ENCODE measurements at places on chromosomes 1 and 21.

DNA sequence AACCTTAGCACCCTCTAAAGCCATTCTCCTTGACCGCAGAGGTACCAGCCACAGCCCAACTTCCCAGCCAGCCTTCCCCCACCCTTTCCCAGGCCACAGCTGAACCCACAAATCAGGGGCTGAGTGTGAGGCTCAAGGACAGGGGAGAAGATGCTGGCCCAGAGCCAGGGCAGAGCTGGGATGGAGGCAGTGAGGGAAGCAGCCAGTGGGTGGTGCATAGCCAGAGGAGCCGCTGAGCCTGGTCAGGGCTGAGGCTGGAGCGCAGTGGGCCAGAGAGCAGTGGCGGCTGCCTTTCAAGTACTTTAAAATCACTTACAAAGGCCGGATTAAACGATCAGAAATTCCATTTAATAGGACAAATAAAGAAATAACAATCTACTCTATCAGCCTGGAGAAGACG is 36.3 kb downstream of the DMAP1 start:
- no peak overlapping the region for H3K4me3 ChIP-seq
- no peak overlapping the region for H3K27ac ChIP-seq
- H3K36me3 ChIP-seq = peaks cover 23% of the 10 kb centered on the region
- H3K27me3 ChIP-seq = no peaks in the 10 kb centered on the region
- no peak for DNase-seq
- H3K4me1 ChIP-seq = peaks cover 3% of the 10 kb centered on the region

- peaks cover 18% of the 10 kb centered on the region for H3K36me3 ChIP-seq
- no peak for DNase-seq
- H3K4me1 ChIP-seq = peaks cover 2% of the 10 kb centered on the region
- H3K27me3 ChIP-seq = no peaks in the 10 kb centered on the region
Measured at GRCh38 chr1:116954440-116954839, 44.7 kb downstream of the PTGFRN start.

GRCh38 chr1:109432336-109432735 is 6.1 kb upstream of the PSMA5 start:
- peaks cover 4% of the 10 kb centered on the region for H3K27me3 ChIP-seq
- H3K27ac ChIP-seq = no peak overlapping the region
- no peaks in the 10 kb centered on the region for H3K4me1 ChIP-seq
- H3K36me3 ChIP-seq = no peaks in the 10 kb centered on the region

GRCh38 chr1:20234788-20235535 is 48.6 kb upstream of the PLA2G2C start:
- DNase-seq = no peak
- H3K27ac ChIP-seq = no peak overlapping the region
- H3K4me3 ChIP-seq = no peak overlapping the region
- no peaks in the 10 kb centered on the region for H3K4me1 ChIP-seq

GRCh38 chr1:239242404-239242803 is 144.0 kb upstream of the CHRM3 start:
- DNase-seq = no peak
- no peak overlapping the region for H3K4me3 ChIP-seq
- H3K4me1 ChIP-seq = no peaks in the 10 kb centered on the region
- H3K27ac ChIP-seq = no peak overlapping the region
- H3K36me3 ChIP-seq = no peaks in the 10 kb centered on the region
- H3K27me3 ChIP-seq = no peaks in the 10 kb centered on the region

- DNase-seq = no peak
- no peak overlapping the region for H3K27ac ChIP-seq
- H3K4me3 ChIP-seq = no peak overlapping the region
- no peaks in the 10 kb centered on the region for H3K36me3 ChIP-seq
Measured at GRCh38 chr1:245207056-245207638, 52.4 kb downstream of the KIF26B start.

GRCh38 chr1:38558055-38558454 is 301.5 kb downstream of the RRAGC start:
- no peak overlapping the region for H3K27ac ChIP-seq
- DNase-seq = no peak
- H3K4me3 ChIP-seq = no peak overlapping the region
- no peaks in the 10 kb centered on the region for H3K36me3 ChIP-seq

DNA sequence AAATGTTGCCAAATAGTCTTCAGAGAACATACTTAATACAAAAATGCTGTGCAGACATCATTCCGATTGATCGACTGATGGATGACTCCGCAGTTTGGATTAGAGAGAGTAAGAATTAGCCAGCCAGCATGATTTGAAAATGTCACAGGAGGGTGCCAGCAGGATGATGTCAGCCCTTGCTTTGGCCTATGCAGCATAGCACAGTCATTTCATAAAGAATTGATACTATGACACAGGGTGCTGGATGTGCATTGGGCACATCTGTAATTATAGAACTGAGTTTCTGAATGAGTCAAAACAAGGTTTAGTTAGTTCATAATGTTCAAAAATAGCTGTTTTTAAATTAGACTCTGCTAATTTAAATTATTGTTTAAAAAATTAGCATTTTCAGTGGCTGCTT is 21.6 kb upstream of the TRAF5 start:
- H3K36me3 ChIP-seq = peaks cover 2% of the 10 kb centered on the region
- no peak for DNase-seq
- H3K4me3 ChIP-seq = no peak overlapping the region
- no peak overlapping the region for H3K27ac ChIP-seq

DNA sequence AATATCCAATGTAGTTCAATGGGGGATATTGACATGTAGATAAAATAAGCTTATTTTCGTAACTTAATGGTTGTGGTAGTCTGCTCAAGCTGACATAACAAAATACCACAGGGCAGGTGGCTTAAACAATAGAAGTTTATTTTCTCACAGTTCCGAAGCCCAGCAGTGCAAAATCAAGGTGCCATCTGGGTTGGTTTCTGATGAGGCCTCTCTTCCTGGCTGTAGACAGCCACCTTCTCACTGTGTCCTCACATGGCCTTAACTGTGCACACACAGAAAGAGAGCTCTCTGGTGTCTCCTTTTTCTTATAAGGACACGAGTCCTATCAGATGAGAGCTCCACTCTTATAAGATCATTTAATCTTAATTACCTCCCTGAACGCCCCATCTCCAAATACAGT is 64.8 kb upstream of the IPO9 start:
- peak overlapping the region; percentile 8 for H3K4me3 ChIP-seq
- peaks cover 11% of the 10 kb centered on the region for H3K4me1 ChIP-seq
- H3K27ac ChIP-seq = no peak overlapping the region
- DNase-seq = no peak
- no peaks in the 10 kb centered on the region for H3K27me3 ChIP-seq
- no peaks in the 10 kb centered on the region for H3K36me3 ChIP-seq

GRCh38 chr21:33975548-33976081 is 60.0 kb upstream of the ATP5PO start:
- H3K36me3 ChIP-seq = no peaks in the 10 kb centered on the region
- peak overlapping the region; percentile 96 for H3K27ac ChIP-seq
- H3K4me3 ChIP-seq = no peak overlapping the region

- no peak overlapping the region for H3K4me3 ChIP-seq
- no peaks in the 10 kb centered on the region for H3K36me3 ChIP-seq
- no peaks in the 10 kb centered on the region for H3K4me1 ChIP-seq
- no peaks in the 10 kb centered on the region for H3K27me3 ChIP-seq
- no peak overlapping the region for H3K27ac ChIP-seq
Measured at GRCh38 chr1:46802901-46803574, 4.2 kb downstream of the CYP4B1 start.

GRCh38 chr1:193094112-193094511 is 11.1 kb downstream of the GLRX2 start:
- no peaks in the 10 kb centered on the region for H3K27me3 ChIP-seq
- no peak overlapping the region for H3K4me3 ChIP-seq
- DNase-seq = no peak
- peaks cover 91% of the 10 kb centered on the region for H3K36me3 ChIP-seq

DNA sequence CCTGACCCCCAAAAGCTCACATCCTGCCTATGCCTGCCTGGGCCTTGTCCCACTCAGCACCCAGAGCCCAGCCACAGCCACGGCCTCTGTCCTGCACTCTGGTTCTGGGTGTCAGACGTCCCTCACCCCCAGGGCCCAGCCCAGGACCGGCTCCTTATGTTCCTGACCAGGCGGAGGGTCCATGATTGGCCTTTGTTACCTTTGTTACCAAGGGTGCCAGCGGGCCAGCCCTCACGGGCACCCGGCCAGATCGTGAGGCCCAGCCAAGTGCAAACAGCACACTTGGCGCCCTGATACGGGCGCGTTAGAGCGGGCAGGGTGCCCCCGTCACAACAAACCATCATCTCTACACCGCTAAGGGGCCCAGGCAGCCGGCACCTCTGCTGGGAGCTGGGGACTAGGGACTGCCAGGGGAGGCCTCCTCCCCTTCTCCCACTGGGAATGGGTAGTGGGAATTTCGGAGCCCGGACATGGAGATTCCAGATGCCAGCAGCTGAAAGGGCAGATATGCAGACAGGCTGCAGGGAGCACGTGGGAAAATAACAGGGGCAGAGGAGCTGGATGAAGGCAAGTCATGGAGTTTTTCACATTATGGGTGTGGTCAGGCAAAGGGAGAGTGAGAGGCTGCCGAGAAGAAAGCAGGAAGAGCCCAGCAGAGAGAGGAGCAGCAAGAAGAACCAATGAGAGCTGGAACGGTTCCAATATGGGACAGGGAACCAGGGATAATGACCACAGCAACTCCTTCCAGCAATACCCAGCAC is 22.1 kb downstream of the HSPG2 start:
- no peak overlapping the region for H3K27ac ChIP-seq
- H3K4me1 ChIP-seq = peaks cover 56% of the 10 kb centered on the region
- no peak overlapping the region for H3K4me3 ChIP-seq
- H3K36me3 ChIP-seq = peaks cover 33% of the 10 kb centered on the region
- H3K27me3 ChIP-seq = no peaks in the 10 kb centered on the region

- no peak overlapping the region for H3K27ac ChIP-seq
- H3K27me3 ChIP-seq = no peaks in the 10 kb centered on the region
- H3K4me1 ChIP-seq = no peaks in the 10 kb centered on the region
- no peak overlapping the region for H3K4me3 ChIP-seq
- DNase-seq = no peak
Measured at GRCh38 chr1:31888291-31888690, 49.9 kb downstream of the PTP4A2 start.

DNA sequence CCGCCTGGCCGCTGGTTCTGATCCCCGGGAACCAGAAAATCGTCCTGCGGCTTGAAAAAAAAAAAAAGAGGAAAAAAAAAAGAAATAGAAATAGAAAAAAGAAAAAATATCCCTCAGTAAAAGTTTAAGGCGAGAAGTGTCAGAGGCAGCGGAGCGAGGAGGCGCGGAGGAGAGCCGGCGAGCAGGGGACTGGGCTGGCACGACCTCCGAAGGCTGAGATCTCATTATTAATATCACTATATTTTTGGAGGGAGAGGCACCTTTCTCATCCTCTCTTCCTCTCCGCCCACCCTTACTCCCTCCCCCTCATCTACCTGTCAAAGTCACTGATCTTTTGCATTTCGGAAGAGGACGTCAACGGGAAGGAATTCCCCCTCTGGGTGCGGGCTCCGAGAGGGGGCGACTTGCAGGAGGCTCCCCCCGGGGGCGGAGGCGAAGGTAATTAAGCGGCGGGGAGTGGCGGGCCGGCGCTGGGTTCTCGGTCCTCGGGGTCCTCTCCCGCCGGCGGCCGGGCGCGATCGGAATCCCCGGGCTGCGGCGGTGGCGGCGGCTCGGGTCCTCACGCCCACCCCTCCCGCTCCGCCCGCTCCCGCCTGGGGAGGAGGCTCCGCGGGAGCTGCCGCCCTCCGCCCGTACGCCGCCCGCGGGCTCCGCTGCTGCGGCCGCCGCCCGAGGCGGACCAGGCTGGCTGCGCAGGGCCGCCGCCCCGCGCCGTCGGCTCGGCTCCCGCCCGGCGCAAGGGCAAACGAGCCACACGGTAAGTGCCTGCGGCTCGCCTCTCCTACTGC is at the start of gene NTNG1:
Gene NTNG1, plus strand, starts transcription at position 337 of the 788 bp plus-strand sequence.
- H3K4me1 ChIP-seq = peaks cover 8% of the 10 kb centered on the region
- no peak for DNase-seq
- no peaks in the 10 kb centered on the region for H3K27me3 ChIP-seq
- peak within 1 kb of the TSS; percentile 63 for H3K27ac ChIP-seq

DNA sequence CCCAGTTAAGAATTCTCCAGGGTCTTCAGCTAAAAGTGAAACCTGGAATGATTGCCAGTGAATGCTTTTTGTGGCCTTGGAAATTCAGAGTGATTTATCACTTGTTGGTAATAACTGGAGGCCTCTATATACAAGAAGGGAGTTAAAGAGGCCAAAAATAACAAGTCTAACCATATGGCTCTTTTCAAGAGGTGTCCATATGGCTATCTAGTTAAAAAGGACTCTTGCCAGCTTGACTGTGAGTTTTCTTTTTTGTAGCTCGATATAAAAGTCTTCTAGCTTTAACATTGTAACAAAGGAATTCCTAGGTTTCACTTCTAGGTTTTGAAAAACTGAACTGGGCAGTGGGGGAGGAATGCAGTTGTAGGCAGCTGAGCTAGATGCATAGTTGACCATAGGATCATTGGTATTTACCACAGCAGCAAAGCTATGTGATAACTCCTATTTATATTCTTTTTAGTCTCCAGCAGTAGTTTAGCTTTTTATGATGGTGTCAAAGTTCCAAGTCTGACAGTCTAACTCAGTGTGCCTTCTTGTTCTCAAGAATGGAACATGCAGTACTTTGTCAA is 44.4 kb downstream of the CACHD1 start:
- peak overlapping the region; percentile 81 for H3K27ac ChIP-seq
- peak; percentile 74 for DNase-seq
- H3K4me3 ChIP-seq = peak overlapping the region; percentile 67
- H3K36me3 ChIP-seq = no peaks in the 10 kb centered on the region
- peaks cover 3% of the 10 kb centered on the region for H3K4me1 ChIP-seq

- H3K27ac ChIP-seq = peak overlapping the region; percentile 8
- peak; percentile 55 for DNase-seq
- no peaks in the 10 kb centered on the region for H3K27me3 ChIP-seq
Measured at GRCh38 chr1:172654535-172654934, 4.4 kb upstream of the FASLG start.

DNA sequence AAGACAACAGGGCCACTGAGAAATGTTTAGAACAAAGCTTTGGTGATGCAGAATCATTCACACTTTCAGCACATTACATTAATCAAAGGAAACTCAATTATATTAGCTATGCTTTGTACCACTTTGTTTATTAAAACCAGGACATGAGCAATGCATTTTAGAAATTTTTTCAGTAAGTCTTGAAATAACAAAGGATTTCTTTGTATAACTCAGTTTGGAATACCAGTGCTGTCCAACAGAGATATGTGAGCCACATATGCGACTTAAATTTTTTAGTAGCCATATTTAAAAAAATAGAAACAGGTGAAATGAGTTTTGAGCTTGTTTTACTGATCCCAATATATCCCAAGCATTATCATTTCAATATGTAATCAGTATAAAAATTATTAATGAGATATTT is 18.8 kb upstream of the F3 start:
- H3K27me3 ChIP-seq = no peaks in the 10 kb centered on the region
- no peak for DNase-seq
- H3K4me1 ChIP-seq = peaks cover 3% of the 10 kb centered on the region
- H3K36me3 ChIP-seq = no peaks in the 10 kb centered on the region
- H3K27ac ChIP-seq = no peak overlapping the region
